Tongue (tissue), 3 donors: ENCODE measurements at places on chromosomes 16 and 17. TPM values are rescaled to one million over a fixed set of nuclear protein-coding genes. Genes with fewer than 3 reads are reported as not detected.

The ABCC12 gene
- not detected for total RNA-seq

GRCh38 chr17:65604070-65604469, 42.6 kb upstream of the AXIN2 start:
- DNase-seq, result no peak

- no peak for DNase-seq
These were observed 38.3 kb downstream of the COG7 start for GRCh38 chr16:23414731-23415130.

- no peak for DNase-seq
These were observed 12.0 kb downstream of the MYO18A start for GRCh38 chr17:29168079-29168758.

DNA sequence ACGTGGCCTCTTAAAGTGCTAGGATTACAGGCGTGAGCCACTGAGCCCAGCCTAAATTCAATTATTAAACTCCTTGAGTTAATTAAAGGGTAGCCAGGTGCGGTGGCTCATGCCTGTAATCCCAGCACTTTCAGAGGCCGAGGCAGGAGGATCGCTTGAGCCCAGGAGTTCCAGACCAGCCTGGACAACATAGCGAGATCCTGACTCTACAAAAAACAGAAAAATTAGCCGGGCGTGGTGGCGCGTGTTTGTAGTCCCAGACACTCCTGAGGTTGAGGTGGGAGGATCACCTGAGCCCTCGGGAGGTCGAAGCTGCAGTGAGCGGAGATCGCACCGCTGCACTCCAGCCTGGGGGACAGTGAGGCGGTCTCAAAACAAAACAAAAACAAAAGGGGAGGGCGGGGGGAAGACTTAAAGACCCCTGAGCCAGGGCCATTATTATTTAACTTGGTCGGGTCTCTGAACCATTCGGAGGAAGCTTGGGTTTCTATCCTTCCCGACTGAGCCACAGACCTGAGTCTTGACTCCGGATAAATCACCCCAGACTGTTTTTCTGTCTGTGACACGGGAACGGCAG, 19.5 kb downstream of the BCL7C start:
- DNase-seq, result no peak

DNA sequence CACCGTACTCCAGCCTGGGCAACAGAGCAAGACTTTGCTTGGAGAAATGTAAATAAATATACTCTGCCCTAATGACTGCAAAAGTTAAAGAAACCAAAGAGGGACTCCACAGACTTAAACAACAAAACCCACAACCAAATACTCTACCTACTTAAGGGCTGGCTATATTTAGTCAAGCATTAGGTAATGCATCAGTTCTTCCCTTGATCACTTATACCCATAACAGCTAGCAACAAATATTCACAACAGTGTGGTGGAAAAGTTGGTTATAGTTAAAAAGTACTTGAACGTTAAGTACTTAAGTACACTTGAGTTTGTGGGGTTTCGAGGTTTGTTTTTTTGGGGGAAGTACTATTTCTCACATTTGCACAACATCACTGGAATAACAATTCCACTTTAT, 5.4 kb upstream of the HEXIM2 start:
- DNase-seq, result no peak

GRCh38 chr17:76437467-76438402, 15.2 kb downstream of the UBE2O start:
- DNase-seq, result no peak
